Activated B cell treated with CpG ODN at 0.5 μM for 24 hours (primary cell): ENCODE measurements at places on chromosomes 11 and 22.

GRCh38 chr22:47329727-47330650 is 567.5 kb downstream of the TBC1D22A start:
- no peak for DNase-seq

- no peak for DNase-seq
These were observed 29.8 kb downstream of the NECTIN1 start for GRCh38 chr11:119699227-119699626.

- no peak for DNase-seq
These were observed 37.7 kb downstream of the NTM start for GRCh38 chr11:131408025-131408640.

DNA sequence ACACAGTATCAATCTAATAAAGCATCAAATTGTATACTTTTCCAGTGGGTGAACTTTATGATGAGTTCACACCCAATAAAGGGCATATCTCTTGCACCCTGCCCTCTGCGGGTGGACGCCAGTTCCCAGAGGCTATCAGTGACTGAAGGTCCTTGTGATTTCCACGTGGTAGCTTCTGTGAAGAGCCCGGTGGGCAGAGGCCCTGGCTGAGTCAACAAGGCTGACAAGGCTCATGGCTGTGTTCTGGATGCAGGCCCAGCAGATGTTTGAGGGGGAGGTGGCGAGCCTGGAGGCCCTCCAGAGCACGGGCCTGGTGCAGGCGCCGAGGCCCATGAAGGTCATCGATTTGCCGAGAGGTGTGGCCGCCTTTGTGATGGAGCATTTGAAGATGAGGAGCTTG is 71.4 kb downstream of the PIWIL3 start:
- DNase-seq: no peak

DNA sequence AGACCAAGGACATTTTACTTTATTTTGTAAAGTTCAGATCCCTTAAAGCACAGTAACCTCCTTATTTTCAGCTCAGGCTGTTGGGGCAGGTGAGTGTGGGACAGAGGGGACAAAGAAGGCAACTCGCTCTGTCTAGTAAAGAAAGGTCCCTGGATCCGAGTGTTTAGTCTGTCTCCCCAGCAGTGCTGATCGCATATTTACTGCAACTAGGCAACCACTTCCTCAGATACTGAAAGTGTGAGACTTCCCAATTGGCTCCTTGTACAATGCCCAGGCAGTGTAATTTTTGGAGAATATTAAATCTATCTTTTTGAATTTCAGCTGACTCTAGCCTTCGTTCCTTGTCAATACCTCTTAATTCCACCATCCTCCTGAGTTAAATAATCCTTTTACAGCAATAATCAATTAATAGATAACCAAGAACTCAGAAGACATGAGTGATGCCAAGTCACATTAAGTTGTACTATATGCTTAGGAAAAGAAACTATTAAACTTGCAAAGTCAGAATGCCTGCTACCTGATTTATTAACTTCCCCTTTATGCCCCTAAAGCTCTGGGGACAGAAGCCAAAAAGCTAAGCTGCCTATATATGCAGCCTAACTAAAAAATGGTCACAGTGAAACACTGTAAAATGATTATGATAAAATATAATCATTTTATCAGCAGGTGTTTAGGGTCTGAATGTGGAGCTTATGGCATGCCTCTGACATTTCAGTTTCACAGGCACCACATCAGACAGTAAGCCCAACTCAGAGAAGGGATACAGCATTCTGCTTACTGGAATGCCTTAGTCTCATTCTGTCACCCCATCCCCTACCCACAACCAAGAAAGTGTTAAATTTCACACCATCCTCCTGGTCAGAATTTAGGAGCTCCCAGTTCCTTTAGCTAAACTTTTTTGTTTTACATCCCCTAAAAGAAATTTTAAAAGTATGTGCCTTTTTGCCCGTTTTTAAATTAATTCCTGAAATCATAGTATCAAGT is 138.7 kb downstream of the TRIM44 start:
- no peak for DNase-seq

- no peak for DNase-seq
These were observed 1862.4 kb upstream of the RAG2 start for GRCh38 chr11:38460429-38460828.

GRCh38 chr11:78685156-78685555 is 110.5 kb upstream of the NARS2 start:
- DNase-seq: no peak

DNA sequence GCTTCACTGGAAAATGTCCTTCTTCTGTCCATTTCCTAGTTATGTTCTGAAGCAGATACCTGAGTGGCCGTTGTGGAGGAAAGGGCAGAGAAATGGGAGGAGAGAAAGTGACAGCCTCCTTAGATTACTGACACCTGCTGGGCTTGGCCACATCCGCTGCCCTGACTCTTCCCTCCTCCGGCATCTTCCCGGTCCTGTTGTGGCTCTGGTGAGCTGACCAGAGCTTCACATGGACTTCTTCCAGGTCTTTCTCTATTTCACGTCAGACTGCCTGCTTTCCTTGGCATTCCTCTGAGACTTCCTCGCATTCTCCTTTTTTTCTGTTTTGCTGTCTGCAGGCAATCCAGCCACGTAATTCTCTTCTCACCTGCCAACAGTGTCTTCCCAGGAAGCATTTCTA is 138.7 kb upstream of the E2F8 start:
- no peak for DNase-seq

DNA sequence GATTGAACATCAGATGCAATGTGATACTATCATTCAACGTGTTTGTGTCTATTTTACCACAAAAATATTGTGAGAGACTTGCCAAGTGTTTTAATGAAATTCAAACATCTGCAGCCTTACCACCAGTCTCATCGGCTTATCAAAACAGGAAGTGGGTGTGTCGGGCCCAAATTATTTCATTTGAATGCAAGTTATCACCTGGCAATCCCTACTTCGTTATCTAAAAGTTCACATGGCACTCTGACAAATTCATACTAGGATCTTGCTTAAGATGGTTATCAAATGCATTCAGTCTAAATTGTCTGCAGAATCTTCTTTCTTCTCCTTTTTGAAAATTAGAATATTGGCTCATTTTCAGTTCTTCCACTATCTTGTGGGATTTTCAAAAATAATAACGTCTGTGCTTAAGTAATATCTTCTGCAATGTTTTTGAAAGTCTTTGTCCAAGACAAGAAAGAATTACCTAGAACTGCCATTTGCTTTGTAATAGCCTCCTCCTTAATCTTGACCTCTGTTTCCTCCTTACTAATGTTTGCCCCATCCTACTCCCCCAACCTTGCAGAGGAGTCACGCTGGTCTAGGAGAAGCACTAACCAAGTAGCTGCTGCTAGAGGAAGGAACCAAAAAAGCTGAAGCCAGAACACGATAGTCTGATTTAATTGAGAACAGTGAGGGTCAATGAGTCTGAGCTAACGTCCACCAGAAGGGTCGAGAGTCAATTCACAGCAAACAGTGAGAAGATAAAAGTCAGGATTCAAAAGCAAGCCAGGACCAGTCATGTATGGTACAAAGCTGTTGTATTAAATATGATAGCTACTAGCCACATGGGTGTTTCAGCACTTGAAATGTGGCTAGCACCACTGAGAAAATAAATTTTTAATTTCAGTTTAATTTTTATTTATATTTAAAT is 10.2 kb upstream of the BIRC3 start:
- no peak for DNase-seq

GRCh38 chr22:46122511-46122971 is 27.8 kb upstream of the PPARA start:
- DNase-seq: peak; percentile 69

DNA sequence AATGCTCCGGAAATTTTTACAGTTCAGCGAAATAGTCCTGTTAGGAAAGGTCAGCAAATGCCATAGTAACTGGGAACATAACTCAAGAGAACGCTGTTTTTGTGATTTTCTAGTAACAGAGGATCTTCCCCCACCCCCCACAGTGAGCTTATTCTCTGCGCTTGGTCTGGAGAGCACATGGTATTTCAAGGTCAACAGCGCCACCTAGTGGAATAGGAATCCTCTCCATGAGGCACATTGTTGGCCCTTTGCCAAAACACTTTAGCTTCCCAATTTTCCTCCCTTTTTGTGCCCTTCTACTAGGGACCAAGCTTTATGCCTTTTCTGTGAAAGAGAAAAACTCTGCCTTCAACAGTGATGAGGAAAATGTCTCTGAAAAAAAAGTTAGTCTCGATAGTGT is 13.2 kb upstream of the OR4C12 start:
- no peak for DNase-seq

GRCh38 chr22:36900880-36901279 is 12.5 kb upstream of the CSF2RB start:
- no peak for DNase-seq

- DNase-seq: no peak
These were observed 290.6 kb downstream of the JRKL start for GRCh38 chr11:96680211-96681018.

GRCh38 chr11:128658502-128658901 is 35.4 kb upstream of the FLI1 start:
- DNase-seq: no peak

DNA sequence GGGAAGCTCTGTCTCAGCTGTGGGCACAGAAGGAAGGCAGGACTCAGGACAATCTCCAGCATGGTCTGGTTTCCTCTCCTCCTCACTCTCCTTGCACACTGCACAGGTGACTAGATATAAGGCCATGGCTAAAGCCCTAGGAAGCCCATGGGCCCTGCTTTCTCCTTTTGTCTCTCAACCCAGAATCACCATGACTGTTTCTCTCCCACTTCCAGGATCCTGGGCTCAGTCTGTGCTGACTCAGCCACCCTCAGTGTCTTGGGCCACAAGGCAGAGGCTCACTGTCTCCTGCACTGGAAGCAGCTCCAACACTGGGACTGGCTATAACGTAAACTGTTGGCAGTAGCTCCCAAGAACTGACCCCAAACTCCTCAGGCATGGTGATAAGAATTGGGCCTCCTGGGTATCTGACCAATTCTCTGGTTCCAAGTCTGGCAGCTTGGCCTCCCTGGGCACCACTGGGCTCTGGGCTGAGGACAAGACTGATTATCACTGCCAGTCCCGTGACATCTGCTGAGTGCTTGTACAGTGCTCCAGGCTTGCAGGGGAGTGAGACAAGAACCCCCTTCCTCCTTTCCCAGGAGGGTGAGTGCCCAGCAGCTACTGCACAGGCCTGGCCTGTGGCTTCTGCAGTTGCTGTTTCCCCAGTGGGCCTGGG is 104.0 kb upstream of the TOP3B start:
- no peak for DNase-seq

DNA sequence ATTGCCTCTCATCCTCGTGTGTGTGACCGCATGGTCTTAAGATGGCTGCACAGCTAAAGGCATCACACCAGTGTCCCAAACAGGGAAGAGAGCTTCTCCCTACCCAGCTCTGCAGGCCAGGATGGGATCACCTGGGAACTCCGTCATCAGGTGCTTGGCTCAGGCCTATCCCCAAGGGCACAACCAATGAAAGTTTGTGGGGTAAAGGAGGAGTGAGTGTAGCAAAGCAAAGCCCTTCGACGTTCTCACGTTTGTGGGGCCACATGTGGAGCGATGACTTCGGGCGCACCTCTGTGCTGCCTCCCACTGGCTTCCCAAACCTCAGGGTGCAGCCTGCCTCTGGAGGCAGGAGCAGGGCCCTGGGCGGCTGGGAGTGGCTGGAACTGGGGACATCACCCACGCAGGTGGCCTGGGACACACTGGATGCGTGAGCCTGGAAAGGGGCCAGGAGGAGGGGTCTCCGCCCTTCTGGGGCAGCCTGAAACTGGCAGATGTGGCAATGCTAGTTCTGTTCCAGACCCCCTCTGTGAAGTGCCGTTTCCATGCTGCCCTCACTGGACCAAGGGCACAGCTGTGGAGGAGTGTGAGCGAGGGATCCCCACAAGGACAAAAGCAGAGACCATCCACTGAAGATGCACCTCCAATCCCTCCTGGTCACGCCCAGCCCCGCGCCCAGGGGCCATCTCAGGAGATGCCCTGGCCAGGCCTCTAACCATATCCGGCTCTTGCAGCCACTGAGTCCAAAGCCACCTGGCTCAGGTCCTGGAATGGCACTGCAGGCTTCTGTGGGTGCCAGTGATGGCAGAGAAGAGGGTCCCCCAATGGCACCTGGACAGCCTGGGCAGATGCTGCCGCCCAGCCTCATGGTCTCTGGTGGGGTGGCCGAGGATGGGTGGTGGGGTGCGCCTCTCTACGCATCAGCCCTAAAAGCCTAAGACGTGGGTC is 30.6 kb upstream of the GAL start:
- DNase-seq: no peak

GRCh38 chr11:122137078-122137793 is 21.2 kb upstream of the BLID start:
- DNase-seq: no peak

- no peak for DNase-seq
These were observed 24.2 kb upstream of the UCP3 start for GRCh38 chr11:74033046-74033445.

- DNase-seq: no peak
These were observed 43.7 kb downstream of the GDPD5 start for GRCh38 chr11:75481922-75482606.

DNA sequence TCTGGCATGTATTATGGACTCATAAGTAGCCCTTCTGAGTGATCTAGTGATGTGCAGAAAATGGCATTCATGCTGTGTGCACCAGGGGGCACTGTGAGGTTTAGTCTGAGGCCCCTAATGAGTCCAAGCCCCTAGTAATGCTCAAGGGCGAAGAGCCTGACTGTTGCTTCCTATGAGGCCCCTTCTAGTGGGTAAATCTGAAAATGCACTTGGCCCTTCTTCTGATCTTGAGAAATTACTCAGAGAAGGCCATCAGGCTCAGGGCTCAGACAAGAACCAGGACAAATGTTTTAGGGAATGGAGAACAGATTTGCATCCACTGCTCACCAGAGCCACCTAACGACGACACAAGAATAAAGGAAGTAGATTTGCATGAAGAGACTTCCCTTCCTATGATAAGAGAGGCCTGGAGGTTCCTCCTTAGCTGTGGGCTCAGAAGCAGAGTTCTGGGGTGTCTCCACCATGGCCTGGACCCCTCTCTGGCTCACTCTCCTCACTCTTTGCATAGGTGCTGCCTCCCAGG is 75.8 kb downstream of the GGTLC2 start:
- peak; percentile 41 for DNase-seq

GRCh38 chr22:19874307-19875060 is 19.8 kb upstream of the GNB1L start:
- no peak for DNase-seq

GRCh38 chr22:45508814-45509213 is 6.1 kb downstream of the FBLN1 start:
- no peak for DNase-seq

- DNase-seq: no peak
These were observed 539.2 kb downstream of the BUD13 start for GRCh38 chr11:116233561-116233960.
